ENCODE measurements at places on chromosomes 5 and 9. TPM values are rescaled to one million over a fixed set of nuclear protein-coding genes. Genes with fewer than 3 reads are reported as not detected.

SVEP1 gene
- total RNA-seq = not detected

SOX30 gene
- total RNA-seq = 0.29 TPM

DUSP1 gene
- total RNA-seq = 11.9 TPM

C9 gene
- not detected for total RNA-seq

CCL27 gene
- not detected for total RNA-seq

FAXDC2 gene
- total RNA-seq = not detected

LRRC70 gene
- total RNA-seq = 0.86 TPM

IFNA21 gene
- not detected for total RNA-seq

ST8SIA4 gene
- 65.2 TPM for total RNA-seq

PTGER4 gene
- total RNA-seq = 57.3 TPM

GLRA1 gene
- not detected for total RNA-seq

SOHLH1 gene
- total RNA-seq = not detected

PCDHB3 gene
- not detected for total RNA-seq

NFIB gene
- not detected for total RNA-seq

WNK2 gene
- 2.2 TPM for total RNA-seq

FOXD4L3 gene
- total RNA-seq = not detected

SLC6A18 gene
- total RNA-seq = not detected

TLX3 gene
- not detected for total RNA-seq

LCNL1 gene
- not detected for total RNA-seq

C5orf52 gene
- total RNA-seq = not detected

SPATA31D4 gene
- not detected for total RNA-seq

PIP5K1B gene
- 77.4 TPM for total RNA-seq

PAEP gene
- not detected for total RNA-seq

C5orf34 gene
- 5.3 TPM for total RNA-seq

KCNN2 gene
- not detected for total RNA-seq

GABBR2 gene
- total RNA-seq = not detected

CANX gene
- 465 TPM for total RNA-seq

SNCB gene
- total RNA-seq = not detected

SHISAL2B gene
- not detected for total RNA-seq

PRRX2 gene
- total RNA-seq = 6.2 TPM

PCDHA11 gene
- not detected for total RNA-seq

NUTM2F gene
- total RNA-seq = not detected

ARRDC1 gene
- 70.3 TPM for total RNA-seq

PLPPR1 gene
- total RNA-seq = not detected

ANKRD34B gene
- total RNA-seq = not detected

CDKN2A gene
- 5.4 TPM for total RNA-seq

MCIDAS gene
- 0.10 TPM for total RNA-seq

ACER2 gene
- total RNA-seq = 1.3 TPM

DTWD2 gene
- total RNA-seq = 1.6 TPM

CD72 gene
- 8.3 TPM for total RNA-seq

PHF2 gene
- 26.5 TPM for total RNA-seq

BARHL1 gene
- not detected for total RNA-seq

SLC6A19 gene
- not detected for total RNA-seq

TIMD4 gene
- 27.3 TPM for total RNA-seq

ELAVL2 gene
- total RNA-seq = not detected

NMUR2 gene
- not detected for total RNA-seq

MEGF9 gene
- total RNA-seq = 5.4 TPM

ITGA2 gene
- total RNA-seq = 3.2 TPM

ADGRD2 gene
- not detected for total RNA-seq

BTNL9 gene
- total RNA-seq = not detected

UGT3A2 gene
- not detected for total RNA-seq

IDNK gene
- total RNA-seq = 6.3 TPM

ENHO gene
- total RNA-seq = not detected

CYLC2 gene
- total RNA-seq = not detected

LECT2 gene
- not detected for total RNA-seq

PPP2CA gene
- 181 TPM for total RNA-seq

FGD3 gene
- 44.0 TPM for total RNA-seq

ENTPD2 gene
- not detected for total RNA-seq

Measured in activated T-helper 1 cell treated with anti-CD3 and anti-CD28 coated beads, Interleukin-12 subunit alpha, Interleukin-12 subunit beta, Interleukin-2, Interleukin-4 antibody, amounts not matched to agents 30 ng/mL and 10 ng/mL and 1 ng/mL, durations not matched to agents 14 hours and 24 hours and 36 hours (primary cell).